ENCODE measurements at places on chromosomes 2 and 18.

DNA sequence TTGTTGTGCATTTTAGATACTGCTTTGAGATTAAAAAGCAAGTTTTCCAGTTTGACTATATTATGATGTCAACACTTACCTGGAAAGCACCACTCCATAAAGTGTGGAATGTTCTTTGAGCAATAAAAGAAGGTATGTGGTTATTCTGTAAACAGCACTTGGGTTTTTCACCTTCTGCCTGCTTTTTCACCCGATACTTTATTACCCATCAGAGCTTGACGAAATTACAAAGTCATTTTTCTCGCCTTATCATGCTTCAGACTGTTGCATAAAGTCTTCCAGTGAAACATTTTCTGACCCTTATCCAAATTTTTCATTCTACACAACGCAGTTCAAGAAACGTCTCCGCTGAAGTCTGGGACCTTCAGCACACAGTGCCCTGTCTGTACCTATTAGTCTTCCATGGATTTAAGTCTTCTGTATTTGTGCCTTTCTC is 25.2 kb downstream of the CAB39 start:
- DNase-seq = no peak

- no peak for DNase-seq
Observed at GRCh38 chr2:105425936-105426625, 27.2 kb upstream of the FHL2 start.

DNA sequence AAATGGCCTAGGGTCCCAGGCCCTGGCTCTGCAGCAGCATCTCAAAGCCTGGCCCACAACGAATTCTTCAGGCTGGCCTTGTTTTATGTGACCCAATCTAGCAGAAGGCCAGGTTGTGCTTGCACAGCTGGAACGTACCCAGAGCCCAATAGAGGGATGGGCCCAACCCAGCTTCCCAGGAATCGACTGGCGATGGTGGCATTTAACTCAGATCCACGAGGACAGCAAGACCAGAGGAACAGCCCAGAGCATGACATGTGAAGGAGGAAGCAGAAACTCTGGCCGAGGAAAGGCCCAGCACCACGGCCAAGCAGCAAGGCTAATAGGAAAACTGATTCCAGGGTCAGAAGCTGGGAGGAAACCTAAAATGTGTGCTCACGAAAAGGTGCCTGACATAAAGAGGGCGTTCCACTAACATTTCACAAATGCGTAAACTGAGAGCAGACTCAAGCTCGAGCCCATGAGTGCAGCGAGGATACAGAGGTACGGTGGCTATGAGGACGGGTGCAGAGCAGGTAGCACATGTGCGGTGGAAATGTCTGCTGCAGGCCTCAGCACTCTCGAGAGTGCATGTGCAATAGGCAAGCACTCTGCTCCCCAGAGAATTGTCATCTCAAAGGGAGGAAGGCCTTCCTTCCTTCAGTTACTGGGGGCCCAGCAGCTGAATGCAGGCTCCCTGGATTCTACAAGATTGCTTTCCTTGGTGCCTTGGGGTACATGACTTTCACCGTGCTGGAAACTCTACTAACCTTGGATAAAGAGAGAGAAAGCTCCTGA is 156.9 kb upstream of the GLI2 start:
- DNase-seq = no peak

- DNase-seq = no peak
Observed at GRCh38 chr2:139685090-139685983, 905.1 kb upstream of the NXPH2 start.
